ENCODE measurements at places on chromosomes 16 and 17. TPM values are rescaled to one million over a fixed set of nuclear protein-coding genes. Genes with fewer than 3 reads are reported as not detected.
A peak's percentile ranks its signal among the peaks of the same experiment; 100 is the strongest.

ARL4D gene
- total RNA-seq, result 14.3 TPM

ZSCAN10 gene
- total RNA-seq, result not detected

SLC16A6 gene
- 1.2 TPM for total RNA-seq

ST6GALNAC1 gene
- 4.1 TPM for total RNA-seq

KRTAP9-8 gene
- not detected for total RNA-seq

GRCh38 chr17:82037092-82037888, at the start of gene DCXR:
Gene DCXR (minus strand): TSS chr17:82037697. CDS start chr17:82037682, 15 bp downstream.
- DNase-seq, result peak; percentile 95

DNA sequence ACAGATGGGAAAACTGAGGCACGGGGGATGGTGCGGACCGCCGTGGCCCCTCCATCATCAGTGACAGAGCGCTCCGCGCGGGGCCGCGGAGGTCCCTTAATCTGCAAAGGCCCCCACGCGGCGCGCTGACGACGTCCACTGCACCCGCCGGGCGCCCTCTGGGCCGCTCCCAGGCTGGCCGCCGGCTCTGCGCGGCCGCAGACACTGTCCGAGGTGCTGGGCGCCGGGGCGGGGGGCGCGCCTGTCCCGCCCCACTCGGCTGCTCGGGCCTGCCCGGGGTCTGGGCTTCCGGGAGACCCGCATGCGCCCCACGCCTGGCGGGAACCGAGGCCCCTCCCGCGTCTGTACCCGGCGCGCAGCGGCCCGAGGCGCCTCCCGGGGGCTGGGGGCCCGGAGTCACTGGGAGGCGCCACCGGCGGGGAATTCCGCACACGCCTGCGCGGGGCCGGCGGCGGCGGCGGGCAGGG, 550 bp upstream of the RNF213 start:
- peak; percentile 73 for DNase-seq

GRCh38 chr17:29595107-29595942, 2.4 kb downstream of the ANKRD13B start:
- peak; percentile 30 for DNase-seq

DNA sequence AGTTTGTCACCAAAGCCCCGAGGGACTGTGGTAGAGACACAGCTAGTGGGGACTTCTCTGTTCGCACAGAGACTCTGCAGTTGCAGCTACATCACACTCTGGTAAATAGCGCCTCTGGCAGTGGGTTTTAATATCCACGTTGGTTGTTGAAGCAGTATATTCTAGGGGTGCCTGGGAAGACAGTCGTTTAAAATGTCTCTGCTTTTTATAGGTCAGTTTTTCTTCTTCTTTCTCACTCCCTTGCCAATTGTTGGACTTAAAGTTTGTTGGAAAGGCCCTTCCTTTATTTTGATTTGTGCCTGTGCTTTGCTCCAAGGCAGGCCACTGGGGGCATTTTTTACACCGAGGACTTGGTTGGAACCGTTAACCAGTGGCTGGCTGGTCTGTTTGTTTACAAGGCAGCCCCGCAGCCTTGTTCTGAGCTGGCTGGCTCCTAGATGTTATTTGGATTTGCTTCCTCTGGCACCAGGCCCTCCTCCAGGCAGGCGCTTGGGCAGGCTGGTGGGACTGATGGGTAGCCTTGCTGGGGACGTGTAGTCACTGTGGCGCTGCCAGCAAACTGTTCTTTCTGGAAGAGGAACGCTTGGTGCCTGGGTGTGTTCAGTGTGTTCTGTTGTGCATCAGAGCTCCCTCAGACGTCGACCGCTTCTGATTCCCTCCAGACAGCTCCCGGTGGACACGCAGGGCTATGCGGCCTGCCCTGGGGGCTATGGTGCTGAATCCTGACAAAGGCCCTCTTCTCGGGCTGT, 218.2 kb upstream of the CHMP6 start:
- no peak for DNase-seq

- no peak for DNase-seq
These were observed 168.9 kb upstream of the MAF start for GRCh38 chr16:79769270-79769927.

- DNase-seq, result no peak
These were observed 311.8 kb downstream of the CDH11 start for GRCh38 chr16:64809876-64810629.

DNA sequence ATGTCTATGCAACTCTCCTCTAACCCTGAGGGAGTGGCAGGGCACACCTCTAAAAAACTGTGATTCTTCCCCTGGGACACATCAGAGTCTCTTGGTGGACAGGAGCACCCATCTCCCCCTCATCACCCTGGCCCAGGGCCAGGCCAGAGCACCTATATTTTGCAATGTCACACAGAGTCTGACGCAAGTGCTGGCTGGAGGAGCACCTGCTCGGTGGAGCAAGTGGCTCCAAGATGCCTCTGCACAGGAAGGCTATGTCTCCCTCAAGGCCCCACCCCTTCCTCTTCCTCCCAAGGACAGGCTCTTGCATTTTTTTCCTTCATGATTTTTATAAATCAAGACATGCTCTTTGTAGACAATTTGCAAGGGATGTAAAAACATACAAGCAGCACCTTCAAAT, 13.3 kb downstream of the SNN start:
- DNase-seq, result no peak

DNA sequence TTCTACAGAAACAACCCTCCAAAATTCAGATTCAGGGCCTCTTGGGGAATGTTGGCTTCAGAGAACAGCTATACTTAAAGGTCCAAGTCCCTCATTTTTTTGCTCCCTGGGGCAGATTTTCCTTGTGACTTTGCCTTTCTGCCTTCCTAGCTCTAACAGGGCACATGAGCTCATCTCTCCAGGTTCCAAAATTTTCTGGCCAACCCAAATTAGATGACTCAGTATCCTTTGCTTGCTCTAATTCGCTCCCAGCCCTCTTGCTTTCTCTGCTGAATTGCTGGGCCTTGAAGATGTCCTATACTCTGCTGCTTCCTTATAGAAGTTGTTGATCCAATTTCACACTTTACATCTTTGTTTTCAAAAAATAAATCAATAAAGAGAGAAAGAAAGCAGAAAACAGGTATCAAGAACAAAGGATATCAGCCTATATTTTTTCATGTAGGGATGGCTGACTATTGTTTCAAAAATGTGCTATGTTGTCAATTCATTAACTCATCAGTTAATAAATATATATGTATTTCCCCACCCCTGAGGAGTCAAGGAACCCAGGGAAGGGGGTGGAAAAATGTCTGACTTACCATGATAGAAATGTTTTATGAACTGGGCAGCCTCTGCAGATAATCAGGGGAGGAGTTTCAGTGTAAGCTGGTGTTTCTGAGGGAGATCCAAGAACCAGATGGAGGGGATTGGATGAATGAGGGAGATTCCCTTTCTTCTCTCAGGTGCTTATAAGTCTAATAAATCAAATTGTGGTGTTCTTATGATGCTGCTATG, 1.0 kb upstream of the KRTAP4-2 start:
- peak; percentile 8 for DNase-seq

DNA sequence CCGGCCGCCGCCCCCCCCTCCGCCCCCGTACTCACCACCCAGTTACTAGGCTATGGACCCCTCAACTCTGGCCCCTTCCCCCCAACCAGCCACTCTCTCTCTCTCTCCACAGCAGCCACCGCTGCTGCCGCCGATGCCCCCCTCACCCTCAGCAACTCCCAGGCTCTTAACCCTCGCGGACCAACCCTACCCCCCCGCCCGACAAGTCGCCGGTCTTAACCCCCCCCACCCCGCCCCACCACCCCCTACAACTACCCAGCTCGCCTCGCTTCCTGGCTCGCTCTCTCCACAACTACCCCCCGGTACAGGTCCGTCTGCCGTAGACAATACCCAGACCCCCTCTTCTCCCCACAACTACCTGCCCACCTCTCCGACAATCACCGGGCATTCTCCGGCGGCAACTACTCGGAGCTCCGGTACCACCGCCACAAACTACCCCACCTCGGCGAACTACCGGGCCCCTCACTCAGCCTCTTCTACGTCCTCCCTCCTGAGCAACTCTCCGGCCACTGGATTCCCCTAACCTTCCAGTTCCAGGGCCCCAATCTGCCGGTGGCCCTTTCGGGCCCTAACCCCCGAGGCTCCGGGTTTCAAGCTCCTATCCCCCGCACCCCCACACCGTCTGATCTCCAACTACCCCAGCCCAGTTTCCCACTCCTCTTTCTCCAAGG, 702 bp downstream of the PHF23 start:
- DNase-seq, result no peak

DNA sequence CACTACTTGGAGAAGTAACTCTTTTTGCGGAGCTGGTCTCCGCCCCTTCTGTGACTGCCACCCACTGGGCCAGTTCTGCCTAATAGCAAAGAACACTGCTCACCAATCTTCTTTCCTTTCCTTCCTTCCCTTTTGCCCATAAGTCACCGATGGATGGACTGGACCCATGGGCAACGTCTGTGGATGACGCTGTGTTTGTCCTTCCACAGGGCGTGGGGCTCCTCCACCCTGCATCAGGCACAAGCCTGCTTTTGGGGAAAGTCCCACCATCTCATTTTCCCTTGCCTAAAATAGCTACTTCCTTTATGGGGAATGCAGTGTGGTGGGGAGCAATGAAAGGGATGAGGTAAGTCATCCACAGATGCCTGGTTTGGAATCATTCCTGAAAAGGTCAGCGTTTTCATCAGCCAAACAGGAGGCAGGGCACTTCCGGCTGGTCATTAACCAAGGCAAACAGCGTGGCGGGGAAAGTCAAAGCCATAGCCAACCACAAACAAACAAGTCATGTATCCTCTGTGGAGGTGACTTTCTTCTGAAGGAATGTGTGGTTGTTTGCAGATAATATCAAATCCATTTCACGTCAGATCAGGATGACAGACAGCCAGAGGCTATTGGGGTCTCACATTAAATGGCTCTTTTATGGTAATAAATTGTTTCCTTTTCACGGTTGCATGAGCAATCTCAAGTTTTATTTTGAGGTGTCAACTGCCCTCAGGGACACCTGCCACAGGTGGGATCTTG, 30.7 kb upstream of the MED9 start:
- peak; percentile 99 for DNase-seq
